ENCODE measurements at places on chromosomes 2 and 18. TPM values are rescaled to one million over a fixed set of nuclear protein-coding genes. Genes with fewer than 3 reads are reported as not detected.

CCDC178 gene
- 0.61 TPM for polyA plus RNA-seq

GREB1L gene
- 0.61 TPM for polyA plus RNA-seq

ST8SIA5 gene
- polyA plus RNA-seq: 18.4 TPM

CXCR1 gene
- polyA plus RNA-seq: 0.20 TPM

FBXO48 gene
- polyA plus RNA-seq: 0.54 TPM

CLEC4F gene
- polyA plus RNA-seq: 0.32 TPM

SPHKAP gene
- polyA plus RNA-seq: 0.05 TPM

AGBL5 gene
- polyA plus RNA-seq: 29.8 TPM

NPAS2 gene
- polyA plus RNA-seq: 14.2 TPM

NDC80 gene
- 1.2 TPM for polyA plus RNA-seq

PLEKHH2 gene
- polyA plus RNA-seq: 3.0 TPM

B3GNT7 gene
- polyA plus RNA-seq: 3.1 TPM

SLC38A11 gene
- polyA plus RNA-seq: 36.9 TPM

IL36RN gene
- polyA plus RNA-seq: not detected

SLC39A6 gene
- polyA plus RNA-seq: 6.1 TPM

ATOH8 gene
- polyA plus RNA-seq: 6.4 TPM

RNPEPL1 gene
- 259 TPM for polyA plus RNA-seq

GAREM2 gene
- 0.57 TPM for polyA plus RNA-seq

ALPG gene
- not detected for polyA plus RNA-seq

RESP18 gene
- not detected for polyA plus RNA-seq

HADHA gene
- 309 TPM for polyA plus RNA-seq

GFPT1 gene
- 5.8 TPM for polyA plus RNA-seq

CHRND gene
- polyA plus RNA-seq: not detected

POLR1A gene
- polyA plus RNA-seq: 6.8 TPM

ANO7 gene
- polyA plus RNA-seq: 2.1 TPM

APLF gene
- 1.1 TPM for polyA plus RNA-seq

SKOR2 gene
- not detected for polyA plus RNA-seq

AMER3 gene
- 0.46 TPM for polyA plus RNA-seq

FAM237A gene
- polyA plus RNA-seq: not detected

SCG2 gene
- polyA plus RNA-seq: 37.1 TPM

RSAD2 gene
- polyA plus RNA-seq: 2.3 TPM

ANKRD44 gene
- polyA plus RNA-seq: 3.8 TPM

RGPD4 gene
- not detected for polyA plus RNA-seq
